PC-3 (cell line): ENCODE measurements at places on chromosomes 16 and 17. TPM values are rescaled to one million over a fixed set of nuclear protein-coding genes. Genes with fewer than 3 reads are reported as not detected.
A peak's percentile ranks its signal among the peaks of the same experiment; 100 is the strongest.

The SOX8 gene
- total RNA-seq, result 0.47 and 0.92 TPM in 2 replicates

The ITGAX gene
- total RNA-seq, result not detected in 2 replicates

- peak; percentile 94 for DNase-seq
Measured at GRCh38 chr17:73228748-73229236, 32.9 kb downstream of the CPSF4L start.

GRCh38 chr16:72860726-72861562 lies 187.0 kb downstream of the ZFHX3 start:
- no peak for DNase-seq

DNA sequence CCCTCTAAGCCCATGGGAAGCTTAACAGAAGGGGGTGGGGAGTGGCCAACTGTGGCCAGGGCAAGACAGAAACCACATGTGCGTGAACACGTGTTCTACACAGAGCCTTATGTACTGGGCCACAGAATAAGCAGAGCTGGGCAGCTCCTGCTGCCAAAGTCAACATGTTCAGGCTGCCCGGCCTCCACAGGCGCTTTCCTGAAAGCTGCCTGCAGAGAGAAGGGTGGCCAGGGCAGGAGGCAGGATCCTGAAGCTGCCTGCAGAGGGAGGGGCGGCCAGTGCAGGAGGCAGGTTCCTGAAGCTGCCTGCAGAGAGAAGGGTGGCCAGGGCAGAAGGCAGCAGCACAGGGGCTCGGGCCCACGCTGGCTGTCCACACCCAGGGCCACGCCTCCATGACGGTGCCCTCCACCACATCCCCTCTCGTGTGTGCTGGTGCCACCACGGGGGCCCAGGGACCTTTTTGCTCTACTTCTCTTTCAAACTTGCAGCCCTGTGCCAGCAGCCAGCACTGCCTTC lies 79.5 kb downstream of the ANKRD11 start:
- DNase-seq, result no peak

DNA sequence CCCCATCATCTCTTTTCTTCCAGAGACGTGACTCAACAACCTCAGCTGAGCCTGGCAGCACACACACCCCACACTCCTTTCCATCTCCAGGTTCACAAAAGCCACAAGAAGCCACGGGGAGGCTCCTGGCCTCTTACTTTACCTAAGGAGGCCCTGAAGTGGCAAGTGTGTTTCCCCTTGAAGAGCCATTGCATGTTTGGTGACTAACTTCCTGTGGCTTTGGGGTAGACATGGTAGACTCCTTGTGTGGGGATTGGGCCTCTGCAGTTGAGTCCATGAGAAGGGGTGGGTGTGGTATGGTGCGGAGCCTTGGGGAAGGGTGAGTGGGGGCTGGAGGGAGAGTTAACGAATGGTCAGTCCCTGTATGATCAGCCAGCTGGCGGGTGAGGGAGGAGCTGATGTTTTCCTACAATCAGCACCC lies 24.2 kb downstream of the SAP30BP start:
- peak; percentile 49 for DNase-seq

- no peak for DNase-seq
Measured at GRCh38 chr17:81039096-81039495, 4.1 kb downstream of the BAIAP2 start.
